ENCODE measurements at places on chromosomes 6 and 20.
A peak's percentile ranks its signal among the peaks of the same experiment; 100 is the strongest.

DNA sequence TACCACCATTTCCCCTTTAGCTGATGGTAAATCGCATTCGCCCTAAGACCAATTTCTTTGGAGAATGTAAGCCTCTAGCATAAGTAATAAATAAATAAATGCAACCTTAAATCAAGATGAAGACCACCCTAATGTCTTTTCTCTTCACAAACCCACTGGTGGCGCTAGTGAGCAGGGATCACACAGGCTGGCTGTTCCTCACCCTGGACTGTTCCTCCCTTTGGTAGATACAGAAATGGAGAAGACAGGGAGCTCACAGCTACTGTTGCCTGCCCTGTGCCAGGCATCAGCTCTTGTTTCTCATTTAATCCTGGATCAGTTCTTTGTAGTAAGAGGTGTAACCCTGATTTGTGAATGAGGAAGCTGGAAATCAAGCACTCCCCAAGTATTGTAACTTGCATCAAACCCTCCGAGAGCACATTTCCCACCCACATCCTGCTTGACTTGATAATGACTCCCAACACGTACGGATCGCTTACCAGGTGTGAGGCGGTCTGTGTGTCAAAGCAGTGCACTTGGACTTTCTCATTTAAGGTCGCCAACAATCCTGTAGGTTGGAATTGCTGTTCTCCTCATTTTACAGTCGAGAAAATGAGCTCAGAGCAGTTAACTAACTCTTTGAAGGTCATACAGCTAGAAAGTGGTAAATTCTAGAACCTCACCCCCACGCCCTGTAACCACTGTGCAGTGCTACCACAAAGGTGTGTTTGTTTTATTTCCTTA, 236.1 kb downstream of the TSHZ2 start:
- DNase-seq: no peak

GRCh38 chr20:62020935-62021701, 44.6 kb downstream of the TAF4 start:
- DNase-seq: peak; percentile 81

- no peak for DNase-seq
Observed at GRCh38 chr6:5979650-5980420, 26.9 kb downstream of the NRN1 start.

DNA sequence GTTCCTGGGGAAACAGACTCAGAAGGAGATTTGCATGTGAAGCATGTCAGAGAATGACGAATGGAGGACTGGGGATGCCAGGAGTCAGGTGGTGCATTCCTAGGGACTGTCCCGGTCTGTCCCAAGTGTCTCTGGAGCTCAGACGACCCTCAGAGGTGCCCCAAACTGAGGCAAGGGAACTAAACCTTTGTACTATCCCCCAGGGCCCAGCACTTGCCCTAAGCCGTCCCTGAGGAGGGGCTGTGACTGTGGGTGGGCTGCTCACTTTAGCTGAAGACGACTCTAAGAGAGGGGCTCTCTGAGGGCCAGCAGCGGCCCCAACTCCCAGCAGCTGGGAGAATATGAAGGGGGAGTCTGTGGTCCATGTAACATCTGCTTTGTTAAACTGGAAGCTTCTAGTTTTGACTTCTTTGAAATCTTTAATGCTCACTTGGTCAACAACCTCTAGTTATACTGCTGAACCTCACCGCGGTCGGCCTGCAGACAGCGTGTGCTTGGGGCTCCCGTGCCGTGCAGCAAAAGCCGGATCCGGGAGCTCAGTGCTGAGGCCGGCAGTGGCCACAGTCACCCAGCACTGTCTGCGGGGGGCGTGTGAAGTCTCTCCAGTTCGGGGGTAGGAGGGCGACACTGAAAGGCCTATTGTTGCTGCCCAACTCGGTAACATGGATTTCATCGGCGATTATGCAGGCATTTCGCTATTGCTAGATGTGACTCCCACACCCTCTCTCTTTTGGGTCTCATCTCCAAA, 34.2 kb downstream of the TUBB2B start:
- DNase-seq: no peak

- no peak for DNase-seq
Observed at GRCh38 chr6:28995093-28995650, 9.9 kb downstream of the ZNF311 start.

- no peak for DNase-seq
Observed at GRCh38 chr6:170357812-170358211, 51.3 kb downstream of the FAM120B start.

- no peak for DNase-seq
Observed at GRCh38 chr6:77638129-77638830, 14.6 kb upstream of the MEI4 start.

DNA sequence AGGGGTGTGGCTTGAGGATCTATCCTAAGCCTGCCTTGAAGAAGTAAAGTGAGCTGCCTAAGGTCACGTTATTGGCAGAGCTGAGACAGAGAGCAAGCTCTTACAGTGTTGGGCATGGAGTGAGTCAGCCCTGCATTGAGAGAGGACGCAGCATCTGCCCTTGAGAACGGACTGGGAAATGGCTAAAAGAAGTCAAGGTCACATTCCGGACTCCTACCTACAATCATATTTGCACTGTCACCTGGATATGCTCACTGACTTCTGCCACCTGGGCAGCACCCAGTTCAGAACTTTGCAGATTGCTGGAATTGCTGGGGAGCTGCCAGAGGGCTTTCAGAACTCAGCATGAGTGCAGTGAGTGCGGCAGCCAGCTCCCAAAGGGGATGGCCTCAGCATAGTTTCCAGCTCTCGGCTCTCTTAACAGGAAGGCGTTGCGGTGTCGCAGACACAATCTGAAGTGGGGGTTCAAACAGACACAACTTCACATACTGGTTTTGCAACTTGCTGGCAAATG, 199.3 kb upstream of the SGK1 start:
- peak; percentile 68 for DNase-seq

- no peak for DNase-seq
Observed at GRCh38 chr20:24627926-24628325, 158.5 kb downstream of the SYNDIG1 start.

DNA sequence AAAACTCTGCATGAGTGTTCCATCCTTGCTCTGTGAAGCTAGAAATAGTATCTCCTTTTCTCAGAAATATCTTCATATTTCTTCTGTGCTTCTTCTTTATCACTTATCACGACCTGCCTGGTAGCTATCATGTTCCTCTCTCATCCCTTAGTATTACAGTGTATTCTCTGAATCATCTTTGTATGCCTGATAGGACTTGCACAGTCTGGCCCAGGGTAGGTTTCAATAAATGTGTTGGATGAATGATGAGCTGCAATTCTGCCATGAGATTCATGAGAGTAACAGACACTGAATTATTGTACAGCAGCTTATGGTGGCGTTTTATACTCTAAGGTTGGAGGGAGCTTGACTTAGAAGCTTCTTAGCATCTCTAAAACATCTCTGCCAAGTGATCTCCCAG, 66.6 kb downstream of the GRM1 start:
- no peak for DNase-seq

DNA sequence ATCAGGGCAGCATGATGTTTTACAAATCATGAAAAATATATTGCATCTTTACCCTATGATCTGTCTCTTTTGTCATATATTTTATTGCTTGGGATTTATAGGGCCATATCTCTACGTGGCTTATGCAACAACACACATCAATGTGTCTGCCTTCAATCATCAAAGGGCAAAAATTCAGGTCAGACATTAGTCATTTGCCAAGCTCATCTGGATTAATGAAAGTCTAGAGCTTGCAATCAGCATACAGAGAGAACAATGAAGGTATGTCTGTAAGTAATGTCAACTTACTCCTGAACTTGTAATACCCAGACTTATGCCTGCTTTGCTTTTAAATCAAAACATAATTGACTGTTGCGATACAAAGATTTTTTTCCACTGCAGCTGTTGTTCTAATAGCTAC, 282.7 kb downstream of the HAO1 start:
- no peak for DNase-seq

DNA sequence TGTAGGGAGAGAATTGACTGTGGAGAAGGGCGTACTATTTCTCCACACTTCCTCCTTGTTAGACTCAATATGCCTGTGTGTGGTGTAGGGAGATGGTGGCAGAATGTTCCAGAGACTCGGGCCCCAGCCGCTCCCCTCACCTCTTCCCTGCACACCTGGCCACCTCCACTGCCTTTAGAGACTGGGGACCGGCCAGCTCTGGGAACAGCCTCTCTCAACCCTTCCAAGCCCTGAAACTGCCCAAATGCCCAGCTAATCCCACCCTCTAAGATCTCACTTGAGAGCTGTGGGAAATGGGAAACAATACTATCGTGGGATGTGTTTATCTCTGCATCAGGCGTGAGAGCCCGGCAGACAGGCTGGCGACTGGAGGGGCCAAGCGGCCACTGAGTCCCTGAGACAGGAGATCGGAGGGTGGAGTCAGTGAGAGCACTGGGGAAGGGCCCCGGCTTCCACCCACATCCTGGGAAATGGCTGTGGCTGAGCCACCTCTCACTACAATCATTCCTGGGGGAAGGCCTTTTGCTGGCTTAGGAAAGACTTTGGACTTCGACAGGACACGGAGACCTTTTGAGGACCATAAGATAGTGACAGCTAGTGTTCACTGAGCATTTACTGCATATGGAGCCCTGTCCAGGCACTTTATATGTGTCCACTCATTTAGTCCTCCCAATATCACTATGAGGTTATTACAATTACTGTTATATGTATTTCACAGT, 31.0 kb upstream of the MRPS18A start:
- no peak for DNase-seq

DNA sequence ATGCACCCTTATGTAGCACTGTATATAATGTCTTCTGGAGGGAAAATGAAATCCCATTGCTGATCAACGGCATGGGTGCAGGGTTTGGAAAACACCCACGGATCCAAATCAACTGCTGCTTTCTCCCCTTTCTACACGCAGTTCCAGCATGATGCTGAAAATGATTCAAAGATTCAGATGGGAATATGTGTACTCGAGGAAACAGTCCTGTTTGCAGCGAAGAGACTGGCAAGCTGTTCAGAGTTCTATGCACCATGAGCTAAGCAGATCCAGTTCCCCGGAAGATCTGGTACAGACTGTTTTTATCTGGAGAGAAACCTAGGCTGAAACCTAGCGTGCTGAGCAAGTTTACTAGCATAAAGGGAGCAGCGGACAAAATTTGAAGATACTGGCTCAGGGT, 47.9 kb upstream of the CDH4 start:
- DNase-seq: no peak

- DNase-seq: no peak
Observed at GRCh38 chr6:43627008-43627825, 1.8 kb downstream of the GTPBP2 start.

DNA sequence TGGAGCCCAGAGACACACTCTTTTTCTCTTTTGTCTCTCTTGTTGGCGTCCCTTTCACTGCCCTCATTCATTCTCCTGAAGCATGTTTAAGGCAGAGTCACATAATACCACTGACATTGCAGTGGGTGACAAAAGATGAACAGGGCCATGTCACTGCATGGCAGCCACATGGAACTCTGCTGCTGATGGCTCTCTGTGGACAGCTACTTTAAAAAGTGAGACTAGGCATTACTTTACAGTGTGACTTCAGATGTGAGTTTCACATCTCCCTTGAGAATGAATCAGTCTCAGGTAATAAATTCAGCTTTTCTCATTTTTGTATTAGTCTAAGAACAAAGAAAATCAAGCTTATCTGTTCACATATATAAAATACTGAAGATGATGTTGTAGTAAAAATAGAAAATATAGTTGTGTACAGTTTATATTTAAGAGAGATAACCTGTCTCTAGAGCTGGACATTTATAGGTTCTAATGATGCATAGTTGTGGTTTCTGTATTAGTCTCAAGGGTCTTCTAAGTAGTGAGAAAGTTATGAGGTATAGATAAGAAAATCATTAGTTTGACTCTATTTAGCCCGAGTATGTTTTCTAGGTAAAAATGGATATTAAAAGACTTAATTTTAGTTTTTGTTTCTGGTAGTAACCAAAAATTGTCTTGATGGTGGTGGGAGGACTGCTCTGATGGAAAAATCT, 6.1 kb downstream of the MRS2 start:
- no peak for DNase-seq

DNA sequence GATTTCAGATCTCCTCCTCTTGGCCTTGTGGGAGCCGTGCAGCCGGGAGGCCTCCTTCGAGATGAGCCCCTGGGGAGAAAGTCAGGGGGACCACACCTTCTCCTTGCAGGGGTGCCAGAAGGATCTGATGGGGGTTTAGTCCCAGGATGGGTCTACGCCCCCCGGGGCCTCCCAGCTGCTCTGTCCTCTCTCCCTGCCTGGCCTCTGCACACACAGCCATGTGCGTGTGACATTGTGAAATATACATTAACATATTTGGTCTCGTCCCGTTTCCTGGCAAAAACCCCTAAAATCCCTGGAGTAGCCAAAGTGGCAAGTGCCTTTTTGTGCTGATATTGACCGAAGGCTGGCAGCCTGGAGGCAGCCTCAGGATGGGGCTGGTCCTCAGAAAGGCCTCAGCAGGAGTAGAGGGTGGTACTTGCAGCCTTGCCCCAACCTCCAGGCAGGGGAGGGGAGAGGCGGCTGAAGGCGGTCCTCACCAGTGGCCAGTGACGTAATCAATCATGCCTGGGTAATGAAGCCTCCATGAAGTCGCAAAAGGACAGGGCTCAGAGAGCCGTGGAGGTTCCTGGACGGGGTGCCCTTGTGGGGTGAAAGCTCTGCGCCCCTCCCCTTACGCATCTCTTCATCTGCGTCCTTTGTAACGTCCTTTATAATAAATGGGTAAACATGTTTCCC, 5.1 kb upstream of the HELZ2 start:
- DNase-seq: no peak

- DNase-seq: no peak
Observed at GRCh38 chr6:2132916-2133315, 112.5 kb downstream of the GMDS start.

GRCh38 chr20:35909176-35909575, 45.1 kb downstream of the SCAND1 start:
- no peak for DNase-seq

DNA sequence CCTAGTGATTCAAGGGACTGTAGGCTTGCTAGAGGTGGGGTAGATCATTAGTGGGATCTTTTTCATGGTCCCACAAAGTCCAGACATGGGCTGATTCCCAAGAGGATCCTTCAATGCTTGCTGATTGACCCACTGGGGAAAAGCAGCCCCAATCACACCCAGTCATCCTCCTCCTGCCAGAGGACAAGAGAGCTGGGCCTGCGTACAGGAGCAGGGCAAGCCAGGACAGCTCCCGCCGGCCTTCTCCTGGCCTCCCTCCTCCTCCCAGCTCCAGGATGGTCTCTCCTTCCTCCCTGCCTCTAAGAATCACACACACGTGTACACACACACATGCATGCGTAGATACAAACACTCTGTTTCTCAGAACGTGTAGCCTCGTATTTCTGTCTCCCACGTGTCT, 27.0 kb downstream of the KCNK15 start:
- DNase-seq: no peak

- DNase-seq: no peak
Observed at GRCh38 chr6:20817806-20818320, 283.6 kb downstream of the CDKAL1 start.

GRCh38 chr6:35473075-35473849, 5.1 kb downstream of the RPL10A start:
- no peak for DNase-seq

- DNase-seq: peak; percentile 54
Observed at GRCh38 chr20:24684956-24685691, 215.7 kb downstream of the SYNDIG1 start.

GRCh38 chr6:157840776-157841175, 17.7 kb downstream of the SNX9 start:
- no peak for DNase-seq

Measured in left forelimb (tissue), 1 donor.